Left ventricle myocardium superior (tissue), 1 donor: ENCODE measurements at places on chromosomes 11 and 22.

DNA sequence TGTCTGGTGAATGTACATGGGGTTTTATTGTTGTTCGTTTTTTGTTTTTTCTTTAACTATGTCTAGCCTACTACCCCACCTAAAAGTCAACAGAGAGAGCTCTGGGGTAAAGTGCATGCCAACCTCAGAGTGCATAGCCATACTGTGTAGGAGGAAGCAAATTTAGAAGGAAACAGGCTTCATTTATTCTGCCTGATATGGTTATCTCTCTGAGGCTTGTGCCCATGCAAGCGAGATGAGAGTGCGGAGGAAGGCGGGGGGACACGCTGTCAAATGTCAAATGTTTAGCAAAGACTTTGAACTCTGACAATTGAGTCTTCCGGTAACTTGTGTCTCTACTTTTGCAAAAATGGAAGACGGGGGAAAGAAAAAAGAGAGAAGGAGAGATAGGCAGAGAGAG is 295.5 kb downstream of the ETS1 start:
- no peak for DNase-seq

DNA sequence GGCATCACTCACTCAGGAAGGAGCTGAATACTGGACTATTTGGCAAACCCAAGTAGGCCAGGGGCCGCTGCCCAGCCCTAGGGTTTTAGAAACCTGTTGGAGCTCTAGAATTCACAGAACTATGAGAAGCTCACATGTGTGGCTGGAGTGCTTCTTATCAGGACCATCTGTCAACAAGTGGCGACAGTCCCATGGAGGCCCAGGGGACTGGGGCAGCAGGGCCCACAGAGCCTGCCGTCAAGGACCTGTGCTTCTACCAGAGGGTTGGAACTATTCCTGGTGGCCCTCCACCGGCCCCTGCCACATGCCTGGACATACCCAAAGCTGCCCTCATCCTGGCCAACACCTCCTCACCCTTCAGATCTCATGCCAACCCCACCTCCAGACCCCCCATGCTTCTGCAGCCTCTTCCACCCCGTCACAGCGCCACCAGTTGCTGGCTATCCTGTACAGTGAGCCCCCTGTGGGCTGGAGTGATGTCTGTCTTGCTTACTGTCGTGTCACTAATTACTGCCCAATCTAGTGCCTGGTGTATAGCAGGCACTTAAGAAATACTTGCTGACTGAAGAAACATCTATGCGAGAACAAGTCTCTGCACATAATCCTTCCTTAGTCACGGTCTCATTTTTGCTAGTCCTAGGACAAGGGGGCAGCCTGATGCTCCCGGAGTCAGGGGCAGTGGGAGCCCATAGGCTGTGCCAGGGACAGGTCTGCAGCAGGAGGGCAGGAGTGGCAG is 27.2 kb upstream of the RASL10A start:
- no peak for DNase-seq

- DNase-seq, result no peak
These were observed 4.2 kb upstream of the RAC2 start for GRCh38 chr22:37248251-37248650.

GRCh38 chr22:23542933-23543332 is 37.2 kb downstream of the IGLL1 start:
- DNase-seq, result no peak

GRCh38 chr11:95364324-95365295 is 133.6 kb upstream of the SESN3 start:
- no peak for DNase-seq

- no peak for DNase-seq
These were observed 39.4 kb upstream of the SEPTIN5 start for GRCh38 chr22:19674929-19675253.

GRCh38 chr11:7670641-7671040 is 2.7 kb downstream of the CYB5R2 start:
- DNase-seq, result no peak

DNA sequence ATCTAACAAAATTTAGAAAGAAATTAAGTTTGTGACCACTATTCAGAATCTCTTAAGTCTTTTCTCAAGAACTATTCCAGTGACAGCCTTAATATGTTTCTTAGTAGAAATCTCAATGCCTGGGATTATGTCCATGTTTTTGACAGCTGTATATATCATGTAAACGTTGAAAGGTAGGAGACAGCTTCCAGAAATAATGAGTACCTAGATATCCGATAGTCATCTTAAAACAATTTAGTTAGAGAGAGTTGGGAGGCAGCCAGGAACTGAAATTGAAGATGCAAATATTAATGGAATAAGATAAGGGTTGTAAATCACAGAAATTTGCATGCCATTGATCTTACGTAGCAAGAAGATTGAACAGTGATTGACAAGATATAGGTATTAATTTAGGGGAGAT is 955.2 kb downstream of the JRKL start:
- no peak for DNase-seq

GRCh38 chr11:130042093-130042591 is 27.6 kb upstream of the APLP2 start:
- DNase-seq, result no peak

GRCh38 chr11:45660729-45661438 is 4.5 kb downstream of the CHST1 start:
- DNase-seq, result no peak

DNA sequence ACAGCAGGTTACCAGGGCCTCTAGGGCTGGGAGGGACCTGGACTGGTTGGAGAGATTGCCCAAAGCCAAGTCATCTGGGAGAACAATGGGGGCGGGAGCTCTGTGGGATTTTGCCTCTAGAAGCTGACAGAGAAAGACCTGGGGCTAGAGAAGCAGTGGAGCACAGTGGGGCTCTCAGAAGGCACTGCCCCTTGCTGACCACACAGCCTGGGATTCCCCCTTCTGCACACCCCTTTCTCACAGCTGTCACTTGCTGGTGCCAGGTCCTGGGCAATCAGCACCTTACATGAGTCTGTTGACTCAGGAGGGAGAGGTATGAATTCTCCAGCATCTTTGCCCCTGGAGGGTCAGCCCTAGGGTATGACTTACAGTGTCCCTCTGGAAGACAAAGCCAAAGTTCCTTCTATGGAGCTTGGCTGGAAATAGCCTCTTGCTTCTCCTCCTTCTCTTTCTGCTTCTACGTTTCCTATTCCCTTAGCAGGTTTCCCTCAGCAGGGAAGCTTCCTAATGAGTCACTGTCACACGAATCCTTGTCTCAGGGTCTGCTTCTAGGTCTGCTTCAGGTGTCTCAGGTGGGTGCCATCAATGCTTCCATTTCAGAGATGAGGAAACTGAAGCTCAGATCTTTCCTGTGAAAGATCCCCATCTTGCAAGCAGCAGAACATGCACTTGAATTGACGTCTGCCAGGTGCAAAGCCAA is 27.0 kb downstream of the GDPD5 start:
- no peak for DNase-seq

DNA sequence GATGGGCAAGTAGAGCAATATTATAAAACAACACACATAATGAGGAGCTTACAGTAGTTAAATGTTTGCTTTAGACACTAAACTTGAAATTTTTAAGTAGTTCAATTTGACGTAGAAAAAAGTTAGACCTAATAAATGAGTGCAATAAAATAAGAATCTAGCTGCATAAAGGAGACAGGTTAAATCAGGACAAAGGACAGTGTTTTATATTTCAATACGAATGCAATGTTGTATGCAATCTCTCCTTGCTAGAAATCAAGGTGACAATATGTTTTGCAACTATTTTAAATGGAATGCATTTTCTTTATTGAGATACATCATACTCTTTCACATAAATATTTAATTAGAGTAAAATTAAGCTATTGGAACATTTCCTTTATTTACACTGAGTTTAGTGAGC is 267.9 kb downstream of the CASP12 start:
- DNase-seq, result no peak
